ENCODE measurements at places on chromosomes 7 and 10.

GRCh38 chr10:108393089-108393488 is 1228.6 kb upstream of the SORCS1 start:
- DNase-seq = no peak

GRCh38 chr7:138374119-138374693 is 85.9 kb upstream of the TRIM24 start:
- DNase-seq = no peak

DNA sequence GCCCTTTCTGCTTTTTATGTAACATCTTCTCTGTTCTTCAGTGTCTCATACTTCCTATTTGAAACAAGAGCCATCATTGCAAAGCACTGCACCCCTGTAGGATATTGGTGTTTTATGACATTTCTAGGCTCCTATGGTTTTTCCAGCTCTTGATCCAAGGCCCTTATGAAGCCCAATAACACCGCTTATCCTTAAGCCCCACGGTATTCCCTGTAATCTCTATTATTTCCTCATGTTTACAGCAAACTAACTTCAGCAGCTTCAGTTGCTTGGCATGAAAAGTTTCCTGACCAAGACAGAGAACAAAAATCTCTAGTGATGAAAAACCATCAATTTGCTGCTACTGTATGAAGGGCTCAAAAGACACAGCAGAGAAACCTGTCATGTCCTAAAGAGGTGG is 34.1 kb upstream of the TES start:
- no peak for DNase-seq

DNA sequence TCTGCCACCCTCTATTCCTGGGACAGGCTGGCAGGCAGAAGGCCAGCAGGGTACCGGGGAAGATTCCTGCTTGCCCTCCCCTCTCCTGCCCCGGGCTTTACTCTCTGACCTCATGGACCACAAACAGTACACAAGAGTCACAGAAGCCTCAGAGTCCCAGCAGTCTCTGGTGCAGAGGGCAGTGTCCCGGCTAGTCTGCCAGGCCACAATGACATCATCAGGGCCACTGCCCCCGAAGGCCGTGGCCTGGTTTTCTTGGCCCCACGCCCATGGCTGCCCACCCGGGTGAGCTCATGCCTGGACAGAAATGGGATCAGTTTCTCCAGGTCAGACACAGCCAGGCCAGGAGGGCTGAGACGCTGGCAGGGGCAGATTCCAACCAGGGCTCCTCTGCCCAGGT is 91.9 kb downstream of the MYL10 start:
- no peak for DNase-seq

GRCh38 chr7:120421151-120421651 is 148.2 kb downstream of the KCND2 start:
- no peak for DNase-seq

GRCh38 chr10:122558452-122558851 is 2.1 kb upstream of the DMBT1 start:
- DNase-seq = no peak

DNA sequence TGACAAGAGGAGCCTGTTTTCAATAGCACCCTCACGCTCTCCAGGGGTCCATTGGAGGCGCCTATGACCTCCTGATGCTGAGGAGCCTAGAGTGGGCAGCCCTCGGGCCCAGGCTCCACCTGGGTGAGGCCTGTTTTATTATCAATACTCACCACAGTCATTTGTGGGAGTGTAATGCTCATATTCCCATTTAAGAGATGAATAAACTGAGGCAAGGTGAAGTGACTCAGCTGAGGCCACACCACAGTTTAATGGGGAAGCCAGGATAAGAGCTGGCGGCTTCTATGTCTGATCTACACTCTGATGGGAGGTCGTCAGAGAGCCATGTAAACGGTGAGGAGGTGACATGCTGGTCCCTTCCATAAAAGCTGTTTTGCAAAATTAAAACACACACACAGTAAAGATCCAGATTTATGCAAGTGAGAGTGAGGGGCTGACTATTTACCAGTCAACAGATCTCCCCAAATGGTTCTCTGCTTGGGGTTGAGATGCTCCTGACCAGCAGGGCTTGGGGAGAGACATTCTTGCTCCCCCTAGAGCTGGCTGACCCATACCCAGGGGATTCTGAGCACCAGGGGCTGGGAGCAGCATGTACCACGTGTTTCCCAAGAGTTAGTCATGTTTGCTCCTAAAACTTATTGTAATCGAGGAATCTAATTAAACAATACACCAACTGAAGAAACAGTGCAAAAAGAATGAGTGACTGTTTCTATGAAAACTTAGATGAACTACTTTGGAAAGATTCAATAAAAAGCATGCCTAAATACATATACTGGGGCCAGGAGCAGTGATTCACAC is 81.0 kb upstream of the INSIG1 start:
- DNase-seq = no peak

DNA sequence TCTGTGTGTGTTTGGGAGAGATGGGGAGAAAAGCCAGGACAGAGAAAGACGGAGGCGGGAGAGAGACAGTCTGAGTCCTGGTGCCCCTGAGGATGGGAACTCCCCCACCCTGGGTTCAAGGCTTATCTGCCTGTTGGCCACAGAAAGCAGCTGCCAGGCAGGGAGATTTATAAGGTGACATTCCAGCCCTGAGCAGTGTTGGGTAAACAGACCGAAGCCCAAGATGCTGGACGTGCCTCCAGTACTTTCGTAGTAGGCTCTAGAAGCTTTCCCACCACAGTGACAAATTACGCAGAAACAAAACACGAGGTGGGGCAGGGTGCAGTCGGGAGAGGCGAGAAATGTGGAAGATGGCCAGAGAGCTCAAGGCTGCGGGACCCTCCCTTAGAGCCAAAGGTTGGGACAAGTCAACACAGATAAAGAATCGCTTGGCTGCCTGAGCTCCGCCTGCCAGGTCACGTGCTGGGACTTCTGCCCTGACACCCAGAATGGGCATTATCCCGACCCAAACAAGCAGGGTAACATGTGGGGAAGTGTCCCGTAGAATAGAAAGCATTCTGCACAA is 41.1 kb downstream of the CCDC3 start:
- no peak for DNase-seq

GRCh38 chr10:14737808-14738545 is 36.7 kb downstream of the FAM107B start:
- DNase-seq = no peak

GRCh38 chr7:2017914-2018568 is 214.7 kb downstream of the MAD1L1 start:
- no peak for DNase-seq

- DNase-seq = no peak
These were observed 12.9 kb downstream of the CALML3 start for GRCh38 chr10:5537684-5538083.

GRCh38 chr10:27527666-27528295 is 23.7 kb downstream of the RAB18 start:
- no peak for DNase-seq

DNA sequence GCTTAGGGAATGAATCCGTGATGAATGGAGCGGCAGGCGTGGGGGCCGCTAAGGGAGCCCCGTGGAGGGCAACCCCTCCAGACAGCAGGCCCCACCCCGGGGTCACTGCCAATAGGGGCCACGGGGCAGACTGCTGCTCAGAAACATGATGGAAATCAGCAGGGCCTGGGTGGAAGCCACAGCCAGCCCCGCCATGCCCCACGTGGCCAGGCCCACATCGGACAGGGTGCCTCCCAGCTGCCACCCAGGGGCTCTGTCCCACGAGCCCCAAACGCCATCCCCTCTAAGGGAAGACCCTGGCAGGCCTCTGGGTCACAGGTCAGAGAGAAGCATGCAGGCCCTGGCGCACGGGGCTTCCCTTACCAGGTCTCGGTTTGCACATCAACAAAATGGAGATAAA is 28.4 kb downstream of the TNRC18 start:
- DNase-seq = no peak

DNA sequence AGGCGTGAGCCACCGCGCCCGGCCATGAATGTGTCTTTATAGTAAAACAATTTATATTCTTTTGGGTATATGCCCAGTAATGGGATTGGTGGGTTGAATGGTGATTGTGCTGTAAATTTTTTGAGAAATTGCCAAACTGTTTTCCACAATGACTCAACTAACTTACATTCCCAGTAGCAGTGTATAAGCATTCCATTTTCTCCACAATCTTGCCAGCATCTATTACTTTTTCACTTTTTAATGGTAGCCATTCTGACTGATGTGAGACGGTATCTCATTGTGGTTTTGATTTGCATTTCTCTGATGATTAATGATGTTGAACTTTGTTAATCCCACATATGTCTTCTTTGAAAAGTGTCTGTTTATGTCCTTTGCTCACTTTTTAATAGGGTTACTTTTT is 1187.9 kb downstream of the XPNPEP1 start:
- no peak for DNase-seq

DNA sequence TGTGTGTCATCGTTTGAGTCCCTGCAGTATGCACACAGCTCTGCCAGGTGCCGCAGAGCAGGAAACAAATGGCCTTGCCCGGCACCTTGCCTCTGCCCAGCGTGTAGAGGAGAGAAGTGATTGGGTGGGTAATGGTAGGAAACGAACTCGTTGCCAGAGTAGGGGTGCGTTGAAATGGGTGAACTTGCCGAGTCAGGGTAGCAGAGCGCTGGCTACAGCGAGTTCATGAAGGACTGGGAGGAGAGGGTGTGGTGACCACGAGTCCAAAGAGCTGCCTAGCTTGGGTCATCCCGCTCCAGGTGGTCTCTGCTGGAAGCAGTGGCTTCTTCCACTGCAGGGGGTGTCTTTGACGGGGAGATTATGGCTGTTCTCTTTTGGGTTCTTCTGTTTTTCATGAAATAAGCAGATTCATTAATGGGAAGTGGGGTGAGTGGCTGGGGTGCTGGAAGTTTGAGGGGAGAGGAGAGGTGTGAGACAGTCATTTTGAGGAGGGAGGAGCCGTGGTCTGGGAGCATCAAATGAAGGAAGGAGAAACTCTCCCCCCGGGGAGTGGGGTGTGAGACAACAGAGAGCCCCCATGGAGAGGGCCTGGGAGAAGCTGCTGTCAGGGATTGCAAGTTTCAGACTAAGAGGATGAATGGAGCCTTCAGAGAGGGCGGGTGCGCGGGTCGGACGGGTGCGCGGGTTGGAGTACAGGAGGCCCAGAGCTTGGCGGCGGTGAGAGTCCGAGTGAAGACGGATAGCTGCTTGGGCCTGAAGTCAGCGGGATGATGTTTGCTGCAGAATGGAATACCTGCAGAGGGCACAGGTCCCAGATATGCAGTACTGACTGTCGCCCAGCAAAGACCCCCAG is 26.2 kb downstream of the PPP2R2D start:
- no peak for DNase-seq

DNA sequence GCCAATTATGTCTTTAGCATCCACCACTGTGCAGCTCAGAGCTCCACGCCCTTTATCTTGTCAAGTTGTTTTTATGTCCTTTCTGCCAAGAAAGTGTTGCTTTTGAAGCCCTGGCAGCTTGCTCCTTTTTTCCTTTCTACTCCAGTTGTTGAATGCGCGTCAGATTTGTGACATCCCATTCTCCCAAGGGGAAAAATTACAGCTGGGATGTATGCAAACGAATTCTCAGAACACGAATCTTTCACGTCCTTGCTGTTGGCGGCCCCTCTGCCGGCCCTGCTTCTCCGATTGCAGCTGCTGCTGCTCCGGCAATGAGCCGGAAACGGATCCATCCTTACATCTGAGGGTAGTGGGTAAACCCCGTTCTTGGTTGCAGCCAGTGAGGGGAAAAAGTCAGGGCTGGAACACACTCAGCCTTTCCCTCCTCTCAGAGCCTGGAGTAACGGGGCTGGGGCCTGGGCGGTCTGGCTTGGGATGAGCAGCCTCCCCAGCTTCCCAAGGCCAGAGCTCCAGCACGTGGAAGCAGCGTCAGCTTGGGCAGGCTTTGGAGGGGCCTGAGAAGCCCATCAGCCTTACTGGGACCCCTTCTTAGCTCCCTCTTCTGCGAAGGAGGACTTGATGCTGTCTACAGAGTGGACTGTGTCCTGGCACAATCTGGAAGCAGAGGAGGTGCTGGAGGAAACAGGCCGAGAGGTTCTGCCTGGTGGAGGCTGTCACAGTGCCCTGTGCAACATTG is 79.0 kb upstream of the CHST15 start:
- DNase-seq = no peak

DNA sequence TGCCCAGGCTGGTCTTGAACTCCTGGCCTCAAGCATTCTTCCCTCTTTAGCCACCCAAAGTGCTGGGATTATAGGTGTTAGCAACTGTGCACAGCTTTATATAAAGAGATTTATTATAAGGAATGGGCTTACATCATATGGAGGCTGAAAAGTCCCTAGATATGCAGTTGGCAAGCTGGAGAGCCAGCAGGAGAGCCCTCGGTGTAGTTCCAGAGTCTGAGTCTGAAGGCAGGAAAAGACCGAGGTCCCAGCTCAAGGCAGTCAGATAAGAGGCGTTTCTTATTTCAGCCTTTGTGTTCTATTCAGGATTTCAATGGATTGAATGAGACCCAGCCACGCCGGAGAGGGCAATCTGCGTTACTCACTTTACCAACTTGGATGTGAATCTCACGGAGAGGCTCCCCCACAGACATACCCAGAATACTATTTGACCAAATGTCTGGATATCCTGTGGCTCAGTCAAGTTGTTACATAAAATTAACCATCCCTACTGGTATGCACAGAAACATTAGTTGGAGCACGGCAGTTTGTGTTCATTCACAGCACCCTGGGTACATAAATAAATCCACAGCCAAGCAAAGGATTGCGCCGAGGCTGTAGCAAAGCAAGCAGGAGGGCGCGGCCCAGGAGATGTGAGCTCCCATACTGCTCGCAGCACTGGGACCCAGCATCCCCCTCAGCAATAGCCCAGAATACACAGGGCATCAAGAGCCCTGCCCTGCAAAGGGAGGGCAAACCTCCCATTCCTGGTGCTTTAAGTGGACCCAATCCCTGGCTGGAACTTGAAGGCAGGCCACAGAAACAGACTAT is 158.4 kb upstream of the ZNF32 start:
- DNase-seq = no peak

DNA sequence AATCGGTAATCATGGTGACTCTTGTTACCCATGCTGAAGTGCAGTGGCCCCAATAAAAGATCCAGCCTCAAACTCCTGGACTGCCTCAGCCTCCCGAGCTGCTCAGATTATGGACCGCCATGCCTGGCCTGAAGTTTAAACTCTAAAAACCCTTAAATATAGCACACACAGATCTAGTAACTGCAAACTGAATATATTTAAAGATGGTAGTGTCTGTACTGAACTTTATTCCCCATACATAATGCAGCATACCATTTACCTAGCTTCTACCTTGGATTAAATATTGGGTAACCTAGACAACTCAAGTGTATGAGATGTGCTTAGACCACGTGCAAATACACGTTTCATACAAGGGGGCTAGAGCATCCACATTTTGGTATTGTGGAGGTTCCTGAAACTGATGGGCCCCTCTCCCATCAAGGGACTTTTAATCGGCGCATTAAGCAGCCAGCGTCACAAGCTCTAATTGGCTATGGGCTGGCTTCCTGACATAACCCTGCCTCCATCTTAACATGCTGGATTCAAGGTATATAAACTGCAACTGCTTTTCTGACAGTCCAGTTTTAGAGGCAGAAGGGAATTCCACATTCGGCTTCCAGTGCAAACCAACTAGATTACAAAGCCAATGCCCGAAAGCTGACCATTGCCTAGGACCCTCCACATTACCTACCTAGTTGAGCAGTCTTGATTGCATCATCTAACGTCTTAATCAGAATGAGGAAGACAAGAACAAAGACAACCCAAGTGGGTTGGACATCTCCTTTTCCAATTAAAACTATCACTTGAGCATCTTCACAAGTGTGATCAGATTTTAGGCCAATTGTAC is 13.0 kb downstream of the HNRNPA2B1 start:
- no peak for DNase-seq
